ENCODE measurements at places on chromosomes 12 and 14.

- DNase-seq: no peak
These were observed 128.1 kb upstream of the AMIGO2 start for GRCh38 chr12:47207829-47208248.

- no peak for DNase-seq
These were observed 133.6 kb upstream of the NOS1 start for GRCh38 chr12:117494833-117495655.

DNA sequence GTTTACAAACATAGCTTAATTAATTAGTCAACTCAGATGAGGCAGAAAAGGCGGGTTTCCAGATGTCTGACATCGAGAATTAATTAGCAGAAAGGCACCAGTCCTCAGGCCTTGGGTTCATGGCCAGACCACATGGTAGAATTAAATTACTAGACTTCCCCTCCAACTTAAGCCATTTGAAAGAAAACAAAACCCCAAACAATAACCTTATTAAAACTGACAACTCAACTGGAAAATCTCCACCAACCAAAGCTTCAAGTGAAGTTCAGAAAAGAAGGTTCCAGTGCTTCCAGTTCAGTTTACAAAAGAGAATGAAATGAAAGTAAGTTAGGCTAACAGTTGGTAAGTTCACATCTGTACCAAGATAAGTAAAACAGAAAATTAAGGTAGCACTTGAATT lies 349.5 kb downstream of the GRIN2B start:
- no peak for DNase-seq

DNA sequence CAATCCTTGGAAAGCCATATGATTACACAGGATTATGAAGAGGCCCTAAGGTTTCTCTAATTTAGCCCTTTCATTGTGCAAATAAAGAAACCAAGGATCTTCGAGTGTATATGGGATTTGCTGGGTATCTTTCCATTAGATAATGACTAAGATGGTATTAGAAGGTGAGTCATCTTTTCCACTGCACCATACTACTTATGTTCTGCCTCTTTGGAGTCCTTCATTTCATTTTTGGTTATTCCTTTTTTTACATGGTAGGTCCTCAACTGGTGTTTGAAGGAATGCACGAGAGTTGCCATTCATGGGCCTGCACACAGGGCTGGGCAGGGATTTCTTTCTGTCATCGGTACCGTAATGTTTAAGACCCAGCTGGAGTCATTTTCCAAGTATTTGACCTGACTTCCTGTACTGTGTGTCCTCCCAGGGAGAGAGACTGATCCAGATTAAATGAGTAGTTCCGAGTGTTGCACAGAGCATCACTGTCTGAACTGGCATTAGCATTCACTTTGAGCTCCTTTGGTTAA lies 85.7 kb downstream of the BORCS5 start:
- DNase-seq: no peak

DNA sequence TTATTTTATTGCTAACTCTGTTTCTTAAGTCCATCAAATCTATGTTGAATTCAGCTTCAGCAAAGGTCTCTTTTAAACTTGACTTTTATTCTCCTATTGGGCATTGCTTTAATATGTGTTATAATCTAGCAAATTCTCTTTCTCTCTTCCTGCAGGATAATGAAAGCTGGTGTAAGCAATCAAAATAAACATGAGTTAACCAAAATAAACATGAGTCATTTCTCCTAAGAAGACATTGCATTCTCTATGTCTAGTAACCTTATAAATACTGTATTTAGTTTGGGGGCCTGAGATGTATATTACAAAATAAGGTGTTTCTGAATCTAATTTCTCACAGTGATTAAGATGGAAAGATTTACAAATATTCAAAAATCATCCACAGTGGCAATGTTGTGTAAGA lies 739.1 kb upstream of the ATXN7L3B start:
- peak; percentile 43 for DNase-seq

DNA sequence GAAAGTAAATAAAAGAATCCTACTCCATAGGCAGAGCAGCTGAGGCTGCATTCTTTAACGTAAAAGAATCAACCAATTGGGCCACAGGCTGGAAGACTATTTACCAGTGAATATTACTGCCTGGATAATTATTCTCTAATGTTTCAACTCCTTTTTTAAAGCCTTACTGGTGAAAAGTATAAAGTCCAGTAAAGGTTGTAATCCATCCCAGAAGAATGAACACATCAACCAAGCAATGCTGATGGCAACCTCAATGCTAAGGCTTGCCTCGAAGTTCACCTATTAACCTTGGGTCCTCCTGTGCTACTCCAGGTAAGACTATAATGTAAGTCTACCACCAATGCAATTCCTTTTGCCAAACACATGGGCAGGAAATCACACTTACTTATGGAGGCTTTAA lies 77.3 kb downstream of the ATXN2 start:
- no peak for DNase-seq

- DNase-seq: no peak
These were observed 4.3 kb downstream of the AMN1 start for GRCh38 chr12:31724557-31724956.

- DNase-seq: no peak
These were observed 129.4 kb downstream of the RPAP3 start for GRCh38 chr12:47576289-47576945.

All from MCF 10A (cell line).